ENCODE measurements at places on chromosomes 5 and 9.

DNA sequence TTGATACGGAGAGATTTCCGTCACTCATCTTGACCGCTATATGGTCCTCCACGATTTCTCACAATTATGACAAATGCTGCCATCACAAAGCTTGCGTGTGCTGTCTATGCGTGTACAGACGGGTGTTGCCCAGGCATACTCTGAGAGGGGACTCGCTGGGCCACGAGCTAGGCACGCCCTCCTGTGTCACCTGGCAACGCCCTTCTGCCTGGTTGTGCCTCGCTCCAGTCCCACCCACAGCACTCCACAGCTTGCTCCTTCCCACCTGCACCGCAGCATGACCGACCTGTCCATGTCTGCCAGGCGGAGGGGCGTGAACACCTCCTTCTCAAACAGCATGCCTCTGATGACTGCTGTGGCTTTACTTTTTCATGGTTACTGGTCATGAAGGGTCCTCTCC is 55.6 kb downstream of the CAMSAP1 start:
- no peak for DNase-seq

DNA sequence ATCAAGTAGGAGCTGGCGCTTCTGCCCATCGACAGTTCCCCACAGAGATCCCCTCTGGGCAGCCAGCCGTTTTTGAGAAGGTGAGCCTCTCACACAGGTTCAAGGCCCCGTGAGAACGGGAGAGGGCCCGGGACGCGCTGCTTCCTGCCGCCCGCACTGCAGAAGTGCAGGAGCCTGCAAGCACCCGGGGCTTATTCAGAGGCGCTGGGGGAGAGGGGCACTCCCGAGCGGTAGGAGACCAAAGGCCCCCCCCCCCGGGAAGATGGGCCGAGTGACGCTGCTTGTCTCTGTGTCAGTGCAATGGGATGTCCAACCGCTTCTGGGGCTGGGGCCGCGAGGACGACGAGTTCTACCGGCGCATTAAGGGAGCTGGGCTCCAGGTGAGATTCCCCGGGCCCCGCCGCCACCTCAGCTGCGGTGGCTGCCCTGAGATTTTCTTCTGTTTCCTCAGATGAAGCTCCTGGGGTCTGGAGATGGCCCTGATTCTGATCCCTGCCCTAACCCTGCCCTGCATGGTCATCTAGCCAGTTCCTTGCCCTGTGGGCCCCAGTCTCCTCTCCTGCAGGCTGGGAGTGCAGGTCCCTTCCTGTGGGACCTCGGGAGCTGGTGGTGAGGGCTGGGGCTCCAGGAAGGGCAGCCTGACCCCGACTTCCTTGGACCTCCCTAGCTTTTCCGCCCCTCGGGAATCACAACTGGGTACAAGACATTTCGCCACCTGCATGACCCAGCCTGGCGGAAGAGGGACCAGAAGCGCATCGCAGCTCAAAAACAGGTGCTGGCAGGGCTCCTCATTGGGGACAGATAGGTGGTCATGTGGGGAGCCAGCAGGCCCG is 8.5 kb downstream of the B4GALT7 start:
- no peak for DNase-seq

DNA sequence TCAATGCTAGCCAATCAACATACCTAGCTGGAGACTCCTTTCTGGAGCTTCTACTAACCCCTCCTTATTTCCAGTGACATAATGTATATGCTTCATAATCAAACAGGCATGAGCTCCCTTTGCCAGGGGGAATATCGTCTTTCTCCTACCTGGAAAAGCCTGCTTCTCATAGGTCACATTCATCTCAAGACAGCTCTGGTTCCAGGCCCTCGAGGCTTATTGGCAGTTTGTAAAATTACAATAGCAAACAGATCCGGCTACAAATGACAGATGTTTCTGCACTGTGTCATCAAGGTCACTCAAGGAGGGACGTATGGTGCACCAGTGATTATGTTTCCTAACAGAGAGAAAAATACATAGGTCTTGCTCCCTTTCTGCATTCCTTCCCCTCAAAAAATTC is 140.0 kb downstream of the SAXO1 start:
- no peak for DNase-seq

GRCh38 chr9:9961487-9961886 is 651.3 kb downstream of the PTPRD start:
- DNase-seq = no peak

- no peak for DNase-seq
Measured at GRCh38 chr9:92245005-92245797, 48.3 kb downstream of the IARS1 start.

DNA sequence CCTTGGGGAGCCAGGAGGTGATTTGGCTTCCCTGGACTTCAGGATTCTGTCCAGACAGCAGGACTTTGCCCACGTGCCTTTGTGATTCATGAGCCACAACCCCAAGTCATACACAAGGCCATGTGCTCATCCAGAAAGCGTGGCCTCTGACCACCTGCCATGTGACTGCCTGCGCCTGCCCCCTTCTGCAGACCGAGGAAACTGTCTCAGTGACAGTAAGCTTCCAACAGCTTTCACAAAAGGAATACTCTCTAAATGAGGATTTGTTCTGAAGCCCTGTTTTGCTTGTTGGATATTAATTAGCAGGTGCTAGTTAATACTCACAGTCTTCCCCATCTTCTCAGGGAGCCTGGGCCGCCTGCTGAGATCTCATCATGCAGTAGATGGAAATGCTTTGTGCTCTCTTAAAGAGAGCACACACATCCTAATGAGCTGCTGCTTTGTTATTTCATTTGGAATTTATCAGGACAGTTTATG is 36.9 kb upstream of the ANGPTL2 start:
- DNase-seq = no peak

- no peak for DNase-seq
Measured at GRCh38 chr5:305459-305858, 16.1 kb upstream of the AHRR start.

DNA sequence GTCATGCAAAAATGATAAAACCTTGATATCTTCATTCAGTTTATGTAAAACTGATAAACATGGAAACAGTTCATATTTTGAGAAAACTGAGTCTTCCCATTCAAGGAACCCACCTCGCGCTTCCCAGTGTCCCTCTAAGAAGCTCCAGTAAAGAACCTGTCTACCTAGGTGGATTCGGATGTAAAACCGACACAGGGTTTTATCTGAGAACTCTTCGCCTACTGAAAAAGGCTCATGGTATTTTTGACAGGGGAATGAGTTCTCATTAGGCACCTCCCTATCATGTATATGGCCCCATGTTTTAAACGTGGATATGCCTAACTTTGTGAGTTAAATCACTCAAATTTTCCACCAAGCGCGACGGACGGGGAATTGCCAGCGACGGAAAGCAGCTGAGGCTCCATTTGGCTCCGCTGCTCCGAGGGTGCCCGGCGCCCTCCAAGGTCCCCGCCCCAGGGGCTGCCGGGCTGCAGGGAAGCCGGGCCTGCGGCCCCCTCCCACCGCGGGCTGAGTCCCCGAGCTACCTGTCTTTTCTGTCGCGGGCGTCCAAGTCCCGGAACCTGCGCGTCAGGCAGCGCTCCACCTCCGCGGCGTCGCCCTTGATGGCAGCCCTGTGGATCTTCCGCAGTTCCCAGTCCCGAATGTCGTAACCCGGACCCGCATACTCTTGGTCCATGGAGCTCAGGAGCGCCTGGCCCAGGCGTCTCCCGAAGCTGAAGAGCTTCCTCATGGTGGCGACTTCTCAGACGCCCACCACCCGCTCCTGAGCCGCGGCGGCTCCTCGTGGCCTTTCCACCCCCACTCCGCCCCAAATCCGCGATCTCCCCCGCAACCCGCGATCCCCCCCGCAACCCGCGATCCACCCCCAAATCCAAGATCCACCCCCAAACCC is 594 bp downstream of the ANKRD18A start:
- no peak for DNase-seq

GRCh38 chr9:29006628-29007027 is 1433.3 kb upstream of the C9orf72 start:
- no peak for DNase-seq

GRCh38 chr5:98773214-98773463 is 324 bp upstream of the RGMB start:
- no peak for DNase-seq

- no peak for DNase-seq
Measured at GRCh38 chr5:45507178-45507577, 189.0 kb downstream of the HCN1 start.

GRCh38 chr9:131651599-131651998 is 88.3 kb downstream of the RAPGEF1 start:
- no peak for DNase-seq

- DNase-seq = no peak
Measured at GRCh38 chr9:72362118-72362531, 2.9 kb downstream of the ZFAND5 start.

- no peak for DNase-seq
Measured at GRCh38 chr5:19739671-19740070, 248.3 kb downstream of the CDH18 start.

DNA sequence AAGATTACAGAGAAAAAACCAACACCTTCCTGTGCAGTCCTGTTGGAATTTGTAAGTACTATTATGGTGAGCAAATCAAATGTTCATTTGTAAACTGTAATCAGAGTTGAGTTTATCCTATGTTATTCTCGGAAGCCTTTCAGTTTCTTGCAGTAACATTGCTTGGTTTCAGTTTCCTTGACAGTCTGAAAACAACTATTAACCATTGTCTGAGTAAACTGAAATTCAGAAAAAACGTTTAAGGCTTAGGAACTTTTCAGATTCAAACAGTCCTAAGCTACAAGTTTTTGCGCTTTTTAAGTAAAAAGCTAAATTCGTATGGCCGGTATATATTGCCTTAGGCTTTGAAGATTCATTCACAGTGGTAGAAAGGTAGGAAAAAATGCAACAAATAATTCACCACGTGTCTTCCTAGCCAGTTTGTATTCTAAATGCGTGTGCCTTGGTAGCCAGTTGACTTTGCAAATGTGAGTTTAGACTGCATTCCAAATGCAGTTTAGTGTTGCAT is 2.5 kb downstream of the GPBP1 start:
- no peak for DNase-seq

- DNase-seq = no peak
Measured at GRCh38 chr9:88537761-88538091, 2.7 kb downstream of the NXNL2 start.

DNA sequence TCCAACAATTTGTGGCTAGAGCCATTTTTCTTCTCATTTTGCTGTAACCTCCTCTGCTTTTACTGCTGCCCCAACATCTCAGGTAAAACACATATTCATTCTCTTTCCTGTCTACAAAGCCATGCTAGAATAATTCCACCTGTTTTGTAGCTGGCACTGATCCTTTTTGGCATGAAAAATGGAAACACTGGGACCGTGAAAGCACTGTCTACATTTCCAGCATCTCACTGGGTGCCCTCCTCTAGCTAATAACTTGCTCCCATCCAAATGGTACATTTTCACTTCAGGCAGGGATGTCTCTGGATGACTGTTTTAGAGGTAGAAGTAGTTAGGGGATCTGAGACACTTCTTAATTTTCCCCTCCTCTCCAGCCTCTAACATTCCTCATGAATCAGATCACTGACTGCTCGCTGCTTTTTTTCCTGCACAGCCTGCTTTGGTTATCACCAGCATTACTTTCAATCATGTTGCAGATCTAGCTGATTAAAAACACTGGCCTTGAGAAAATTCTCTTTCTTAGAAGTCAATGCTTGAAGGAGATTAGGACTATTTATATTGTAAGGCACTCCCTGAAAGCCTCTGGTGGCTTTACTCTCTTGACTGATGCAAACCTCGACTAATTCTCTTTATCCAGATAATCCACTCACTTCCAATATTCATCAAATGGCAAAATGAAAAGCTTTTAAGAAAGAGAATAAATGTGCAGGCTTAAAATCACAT is 1312.6 kb upstream of the DMAC1 start:
- DNase-seq = no peak

DNA sequence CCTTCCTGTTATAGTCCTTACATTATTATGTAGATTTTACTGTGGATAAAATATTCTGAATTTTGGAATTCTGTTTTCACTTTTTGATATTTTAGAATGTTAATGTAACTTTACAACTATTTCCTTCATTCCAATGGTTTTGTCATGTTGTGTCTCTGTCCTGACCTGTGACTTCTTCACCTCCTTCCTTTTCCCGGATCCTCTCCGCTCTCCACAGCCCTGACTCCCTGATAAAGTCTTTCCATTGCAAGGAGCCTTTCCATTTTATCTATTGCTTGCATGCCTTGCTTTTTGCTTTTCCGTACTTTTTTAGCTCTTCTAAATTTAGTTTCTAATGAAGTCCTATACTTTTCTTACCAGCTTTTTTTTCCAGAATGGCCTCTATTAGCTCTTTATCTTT is 117.6 kb upstream of the ARRDC3 start:
- DNase-seq = no peak

DNA sequence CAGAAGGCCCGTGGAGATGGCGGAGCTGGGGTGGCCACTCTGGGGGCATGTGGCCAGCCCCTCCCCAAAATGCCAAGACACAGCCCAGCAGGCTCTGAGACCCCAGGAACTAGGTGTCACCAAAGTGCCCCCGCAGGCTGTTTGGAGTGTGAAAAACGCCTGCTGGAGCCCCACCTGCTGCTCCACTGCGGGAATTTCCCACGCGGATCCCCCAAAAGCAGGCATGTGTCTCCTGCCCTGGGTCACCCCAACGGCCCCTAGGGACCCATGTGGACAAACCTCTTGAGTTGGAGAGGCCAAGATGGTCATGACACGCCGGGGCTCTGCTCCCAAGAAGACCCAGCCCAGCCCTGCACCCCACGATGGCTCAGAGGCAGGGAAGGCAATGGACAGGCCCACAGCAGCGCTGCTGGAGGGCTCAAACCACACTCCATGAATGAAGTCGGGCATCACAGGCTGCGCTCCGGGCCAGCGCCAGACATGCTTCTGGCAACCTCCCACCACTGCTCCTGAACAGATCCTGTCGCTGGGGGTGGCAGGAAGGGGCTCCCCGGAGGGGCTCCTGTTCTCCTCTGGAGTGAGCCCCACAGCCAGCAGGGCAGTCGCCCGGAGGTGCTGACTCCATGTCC is 15.3 kb downstream of the NOTCH1 start:
- no peak for DNase-seq

GRCh38 chr9:119273325-119273904 is 95.8 kb downstream of the BRINP1 start:
- DNase-seq = no peak

GRCh38 chr5:56608217-56608925 is 207.0 kb upstream of the MAP3K1 start:
- no peak for DNase-seq

DNA sequence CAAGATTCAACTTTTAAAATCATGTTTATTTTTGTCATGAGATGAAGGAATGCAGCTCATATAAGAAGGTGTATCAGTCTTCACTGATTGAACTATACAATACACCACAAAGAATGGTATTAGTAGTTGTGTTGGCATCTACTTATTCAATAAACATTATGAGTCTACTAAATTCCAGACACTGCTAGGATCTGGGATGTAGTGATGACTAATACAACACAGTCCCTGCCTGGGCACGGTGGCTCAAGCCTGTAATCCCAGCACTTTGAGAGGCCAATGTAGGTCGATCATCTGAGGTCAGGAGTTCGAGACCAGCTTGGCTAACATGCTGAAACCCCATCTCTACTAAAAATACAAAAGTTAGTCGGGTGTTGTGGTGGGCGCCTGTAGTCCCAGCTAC is 171.4 kb upstream of the NFIB start:
- DNase-seq = no peak

DNA sequence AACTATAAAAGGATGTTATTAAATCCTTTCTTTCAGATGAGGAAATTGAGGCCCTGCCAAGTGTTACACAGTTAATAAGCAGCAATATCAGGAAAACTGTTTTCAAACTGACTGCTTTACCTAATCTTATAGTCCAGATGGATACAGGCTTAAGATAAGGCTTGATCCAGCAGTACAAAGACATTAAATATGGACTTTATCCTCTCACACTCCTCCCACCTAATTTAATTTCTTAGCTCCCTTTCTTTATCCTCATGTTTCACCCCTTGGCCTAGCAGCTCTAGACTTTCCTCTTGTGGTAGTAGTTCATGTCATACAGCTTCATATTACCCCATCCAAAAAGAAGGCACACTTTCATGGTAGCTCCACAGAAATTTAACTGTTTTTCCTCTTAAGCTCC is 164.5 kb downstream of the BAAT start:
- no peak for DNase-seq
